ENCODE measurements at places on chromosomes 7 and 10.

GRCh38 chr7:45592230-45592991 lies 18.2 kb downstream of the ADCY1 start:
- DNase-seq: no peak

GRCh38 chr10:122236690-122237306 lies 34.3 kb upstream of the BTBD16 start:
- DNase-seq: no peak

DNA sequence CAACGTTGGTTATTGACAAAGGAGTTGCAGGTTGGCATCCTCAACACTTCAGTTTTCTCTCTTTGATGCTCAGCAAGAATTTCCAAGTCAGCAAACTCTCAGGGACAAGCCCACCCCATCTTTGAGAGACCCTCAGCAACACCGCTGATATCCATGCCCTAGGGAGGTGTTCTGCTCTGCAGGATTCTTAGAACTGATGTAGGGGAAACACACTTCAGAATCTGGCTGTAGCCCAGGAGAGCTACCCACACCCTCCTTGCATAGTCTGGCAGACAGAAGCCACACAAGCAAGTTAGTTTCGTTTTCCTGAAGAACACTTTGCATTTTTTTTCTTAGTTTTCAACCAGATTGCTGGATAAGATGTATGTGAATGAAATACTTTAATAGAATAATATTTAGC lies 822 bp downstream of the SAMD9L start:
- peak; percentile 21 for DNase-seq

- DNase-seq: no peak
Measured at GRCh38 chr10:26994743-26995142, 105.6 kb downstream of the ANKRD26 start.

DNA sequence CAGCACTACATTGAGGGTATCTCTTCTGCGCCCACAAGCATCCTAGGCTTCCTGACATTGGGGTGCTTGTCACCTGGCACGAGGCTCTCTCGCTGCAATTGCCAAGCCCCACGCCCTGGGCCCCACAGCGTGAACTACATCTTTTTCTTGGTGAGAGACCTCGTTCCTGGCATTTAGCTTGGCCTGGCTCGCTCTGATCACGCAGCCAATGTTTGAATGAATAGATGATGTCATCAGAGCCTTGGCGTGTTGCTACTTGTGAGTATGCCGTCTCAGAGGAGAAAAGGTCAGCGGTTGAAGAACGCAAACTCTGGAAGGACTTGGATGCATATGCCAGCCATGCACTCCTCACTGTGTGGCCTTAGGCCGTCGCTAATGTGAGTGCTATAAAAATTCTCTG lies 150.2 kb upstream of the AUTS2 start:
- no peak for DNase-seq

DNA sequence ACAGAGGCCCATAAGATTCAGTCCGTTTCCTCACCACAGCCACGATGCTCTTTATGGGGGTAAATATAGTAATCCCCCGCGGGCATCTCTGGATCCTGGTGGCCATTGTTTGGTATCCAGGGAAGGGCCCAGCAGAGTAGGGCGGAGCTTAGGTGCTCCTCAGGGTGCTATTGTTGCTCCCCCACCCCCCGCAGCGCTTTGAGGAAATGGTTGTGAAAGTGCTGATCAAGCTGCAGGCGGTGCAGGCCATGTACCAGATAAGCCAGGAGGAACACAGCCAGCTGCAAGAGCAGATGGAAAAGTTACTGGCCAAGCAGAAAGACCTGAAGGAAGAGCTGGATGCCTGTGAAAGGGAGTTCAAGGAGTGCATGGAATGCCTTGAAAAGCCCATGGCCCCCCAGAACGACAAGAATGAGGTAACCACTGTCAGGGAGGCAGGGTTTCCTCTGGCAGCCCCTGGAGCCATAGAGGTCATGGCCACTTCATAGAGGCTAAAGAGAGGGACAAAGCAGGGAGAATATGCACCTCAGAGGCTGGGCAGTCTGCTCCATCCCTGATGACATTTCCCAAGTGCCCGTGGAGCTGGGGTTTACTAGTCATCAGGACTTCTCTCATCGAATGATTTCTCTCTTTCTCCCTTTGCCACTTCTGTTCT lies 17.6 kb upstream of the FLNC start:
- DNase-seq: no peak

GRCh38 chr7:24422441-24423010 lies 138.5 kb downstream of the NPY start:
- no peak for DNase-seq

- no peak for DNase-seq
Measured at GRCh38 chr7:18552943-18553604, 57.5 kb downstream of the HDAC9 start.

DNA sequence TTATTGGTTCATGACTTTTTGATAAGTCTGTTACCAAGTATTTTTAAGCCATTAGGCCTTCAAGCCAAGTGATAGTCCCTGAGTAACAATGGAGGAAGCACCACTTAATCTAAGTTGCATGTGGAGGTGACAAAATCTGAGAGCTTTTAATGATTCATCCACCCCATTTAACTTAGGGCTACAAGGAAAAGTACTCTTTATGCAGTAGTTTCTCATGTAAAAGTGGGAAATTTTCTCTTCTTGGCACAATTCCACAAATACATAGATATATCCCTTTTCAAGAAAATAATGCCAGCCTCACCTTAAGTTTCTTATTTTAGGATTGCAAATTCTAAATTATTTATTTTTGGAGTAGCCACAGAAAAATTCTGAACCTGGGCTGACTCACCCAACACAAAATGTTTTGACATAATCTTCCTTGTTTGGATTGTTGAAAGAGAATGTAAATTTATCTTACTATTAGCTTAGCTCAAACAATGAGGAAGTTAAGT lies 85.7 kb downstream of the SUGCT start:
- DNase-seq: no peak

- DNase-seq: no peak
Measured at GRCh38 chr7:7779888-7780287, 61.5 kb upstream of the RPA3 start.

DNA sequence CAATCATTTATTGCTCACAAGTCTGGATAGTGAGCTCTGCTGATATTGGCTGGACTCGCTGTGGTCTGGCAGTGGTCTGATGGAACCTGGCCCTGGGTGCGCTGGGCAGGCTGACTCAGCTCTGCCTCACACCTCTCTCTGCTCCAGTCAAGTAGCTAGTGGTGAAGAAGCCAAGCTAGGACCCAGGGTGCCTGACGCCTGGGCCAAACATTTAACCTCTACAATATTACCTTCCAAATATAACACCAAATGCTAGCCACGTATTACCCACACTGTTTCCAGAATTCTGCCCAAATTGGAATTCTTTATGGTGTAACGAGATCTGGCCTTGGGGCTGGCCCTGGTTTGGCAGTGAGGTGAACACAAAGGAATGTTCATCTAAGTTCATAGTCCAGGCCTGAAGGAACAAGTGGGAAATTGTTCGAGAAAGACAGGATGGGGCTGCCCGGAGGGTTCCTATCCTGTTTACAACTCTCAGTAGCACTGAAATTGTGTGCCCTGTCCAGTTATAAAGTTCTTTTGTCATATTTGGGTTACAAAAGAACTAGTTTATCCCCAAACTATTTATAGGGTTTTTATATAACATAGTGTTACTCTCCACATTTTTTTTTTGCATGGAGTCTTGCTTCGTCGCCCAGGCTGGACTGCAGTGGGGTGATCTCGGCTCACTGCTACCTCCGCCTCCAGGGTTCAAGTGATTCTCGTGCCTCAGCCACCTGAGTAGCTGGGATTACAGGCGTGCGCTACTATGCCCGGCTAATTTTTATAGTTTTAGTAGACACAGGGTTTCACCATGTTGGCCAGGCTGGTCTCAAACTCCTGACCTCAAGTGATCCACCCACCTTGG lies 16.3 kb downstream of the OR2AE1 start:
- DNase-seq: no peak

GRCh38 chr7:7220821-7221220 lies 38.5 kb downstream of the C1GALT1 start:
- DNase-seq: no peak

DNA sequence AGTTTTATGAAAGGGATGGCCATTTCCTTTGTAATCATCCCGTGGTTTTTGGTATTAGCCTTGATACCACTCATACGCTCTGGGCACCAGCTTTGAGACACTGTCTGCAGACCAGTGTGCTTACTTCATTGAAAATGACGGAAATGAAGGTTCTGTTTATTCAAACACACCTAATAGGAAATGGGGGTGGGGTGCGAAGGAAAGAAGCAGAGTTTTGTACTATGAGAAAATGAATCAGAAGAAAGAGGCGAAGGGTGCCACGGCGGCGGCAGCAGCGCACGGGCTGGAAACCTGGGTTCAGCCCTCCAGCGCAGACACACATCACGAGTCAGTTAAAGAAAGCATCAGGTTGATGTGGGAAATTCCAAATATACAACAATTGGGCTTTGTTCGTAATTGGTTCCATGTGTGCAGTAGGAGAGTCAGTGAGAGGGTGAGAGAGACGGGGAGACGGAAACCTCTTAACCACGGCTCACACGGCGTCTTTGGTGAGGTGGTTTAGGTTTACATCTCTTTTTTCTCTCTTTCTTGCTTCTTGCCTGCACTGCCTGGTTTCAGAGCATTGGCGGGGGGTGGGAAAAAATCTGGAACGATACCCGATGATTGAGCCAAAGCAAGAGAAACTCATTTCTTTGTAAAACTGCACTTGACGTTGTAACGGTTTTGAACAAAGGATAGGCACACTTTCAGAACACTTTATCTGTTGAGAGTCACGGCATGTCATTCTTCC lies 321.2 kb downstream of the FRMD4A start:
- peak; percentile 86 for DNase-seq

GRCh38 chr10:70777063-70777875 lies 7.9 kb downstream of the TBATA start:
- DNase-seq: no peak

- DNase-seq: no peak
Measured at GRCh38 chr7:127608446-127608845, 9.5 kb downstream of the PAX4 start.

DNA sequence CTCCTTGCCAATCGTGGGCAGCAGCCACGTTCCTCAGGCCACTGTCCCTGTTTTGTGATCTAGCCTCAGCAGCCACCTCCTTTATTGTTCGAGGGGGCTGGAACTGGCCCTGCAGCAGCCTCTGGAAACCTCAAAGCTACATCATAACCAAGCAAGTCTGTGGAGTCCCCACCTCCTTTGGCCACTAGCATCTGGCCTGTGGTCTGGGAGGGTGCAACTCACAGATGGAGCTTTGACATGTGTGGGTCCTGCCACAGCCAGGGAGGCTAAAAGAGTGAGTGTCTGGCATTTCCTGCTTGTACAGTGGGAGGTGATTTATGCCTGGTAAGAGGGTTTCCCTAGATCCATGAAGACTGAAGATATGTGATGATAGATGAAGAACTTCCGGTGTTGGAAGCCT lies 32.3 kb upstream of the NUB1 start:
- no peak for DNase-seq

DNA sequence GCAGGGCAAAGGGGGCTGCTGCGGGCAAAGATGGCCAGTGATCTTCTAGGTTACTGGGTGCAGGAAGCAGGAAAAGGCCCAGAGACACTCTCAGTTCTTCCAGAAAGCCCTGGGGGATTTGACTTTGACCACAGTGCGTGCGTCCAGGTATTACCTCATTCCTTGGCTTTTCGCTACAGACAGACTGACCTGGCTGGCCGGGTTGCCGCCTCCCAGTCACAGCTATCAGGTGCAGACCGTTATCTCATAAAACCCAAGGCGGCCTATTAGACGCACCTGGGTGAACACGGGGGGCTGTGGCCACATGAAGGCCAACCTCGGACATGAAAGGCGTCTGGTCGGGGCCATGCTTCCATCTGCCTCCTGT lies 80.3 kb downstream of the FOXL3 start:
- no peak for DNase-seq

GRCh38 chr7:99219185-99219767 lies 11.4 kb upstream of the KPNA7 start:
- DNase-seq: no peak

- no peak for DNase-seq
Measured at GRCh38 chr10:72637398-72637857, 11.5 kb upstream of the MICU1 start.

- DNase-seq: no peak
Measured at GRCh38 chr7:46197785-46198540, 276.9 kb upstream of the IGFBP3 start.

- no peak for DNase-seq
Measured at GRCh38 chr7:70678621-70679251, 453.2 kb upstream of the GALNT17 start.

DNA sequence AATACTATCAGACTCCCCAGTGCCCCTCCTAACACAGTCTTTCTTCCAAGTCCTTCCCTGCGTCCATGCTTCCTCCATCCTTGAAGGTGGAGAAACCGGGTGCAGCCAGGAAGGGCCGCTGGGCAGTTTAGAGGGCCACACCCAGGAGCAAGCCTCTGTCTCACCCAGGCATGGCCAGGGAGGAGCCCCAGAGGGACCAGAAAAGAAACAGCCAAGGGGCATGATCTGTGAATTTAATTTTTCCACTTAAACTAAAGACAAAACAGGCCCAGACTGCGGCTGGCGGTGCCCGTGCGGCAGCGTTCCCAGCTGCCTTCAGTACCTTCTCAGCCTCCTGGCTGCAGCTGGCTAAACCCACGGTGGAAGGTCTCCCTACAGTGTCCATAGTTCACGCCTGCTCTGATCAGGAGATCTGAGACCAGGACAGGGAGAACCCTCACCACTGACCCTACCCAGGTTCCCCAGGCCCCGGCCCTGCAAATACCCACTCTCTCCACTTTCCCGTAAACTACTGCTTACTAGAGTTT lies 12.9 kb downstream of the UNCX start:
- no peak for DNase-seq

DNA sequence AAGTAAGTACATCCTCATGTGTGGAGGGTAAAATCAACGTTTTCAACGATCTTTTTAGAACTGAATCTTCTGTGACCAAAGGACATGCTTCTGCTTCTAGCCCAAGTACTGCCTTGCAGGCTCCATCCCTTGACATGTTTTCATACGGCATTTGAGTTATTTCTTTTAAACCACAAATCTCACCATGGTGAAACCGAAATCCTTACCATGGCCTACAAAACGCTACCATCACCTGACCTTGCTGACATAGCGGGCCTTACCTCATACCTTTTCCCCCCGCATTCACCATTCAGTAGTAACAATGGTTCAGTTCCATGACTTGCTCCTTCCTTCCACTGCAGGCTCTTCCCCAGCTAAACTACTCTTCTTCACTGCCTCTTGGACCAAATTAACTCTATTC lies 3.5 kb downstream of the RNF216 start:
- no peak for DNase-seq

DNA sequence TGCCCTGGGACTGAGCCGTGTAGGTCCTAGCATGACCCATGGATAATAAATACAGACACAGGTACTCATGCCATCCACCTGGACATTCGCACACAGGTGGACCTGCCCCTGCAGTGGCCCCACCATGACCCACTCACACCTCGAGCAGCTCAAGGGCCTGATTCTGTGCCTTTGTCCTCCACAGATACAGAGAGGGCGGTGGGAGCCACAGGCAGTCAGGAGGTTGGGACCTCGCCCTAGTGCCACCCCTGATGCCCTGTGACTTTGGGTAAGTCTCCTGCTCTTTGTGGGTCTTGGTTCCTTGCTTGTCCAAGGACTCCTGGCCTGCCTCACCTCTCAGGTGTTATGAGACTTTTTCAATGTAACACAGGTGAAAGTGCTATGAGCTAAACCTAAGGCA lies 42.9 kb downstream of the C10orf120 start:
- DNase-seq: no peak

- no peak for DNase-seq
Measured at GRCh38 chr10:123742751-123743440, 76.7 kb downstream of the GPR26 start.
